Stimulated activated CD4-positive, alpha-beta T cell treated with anti-CD3 and anti-CD28 coated beads, Interleukin-4, amount 100 ng/mL, for 48 hours (primary cell): ENCODE measurements at places on chromosomes 13 and 19.

DNA sequence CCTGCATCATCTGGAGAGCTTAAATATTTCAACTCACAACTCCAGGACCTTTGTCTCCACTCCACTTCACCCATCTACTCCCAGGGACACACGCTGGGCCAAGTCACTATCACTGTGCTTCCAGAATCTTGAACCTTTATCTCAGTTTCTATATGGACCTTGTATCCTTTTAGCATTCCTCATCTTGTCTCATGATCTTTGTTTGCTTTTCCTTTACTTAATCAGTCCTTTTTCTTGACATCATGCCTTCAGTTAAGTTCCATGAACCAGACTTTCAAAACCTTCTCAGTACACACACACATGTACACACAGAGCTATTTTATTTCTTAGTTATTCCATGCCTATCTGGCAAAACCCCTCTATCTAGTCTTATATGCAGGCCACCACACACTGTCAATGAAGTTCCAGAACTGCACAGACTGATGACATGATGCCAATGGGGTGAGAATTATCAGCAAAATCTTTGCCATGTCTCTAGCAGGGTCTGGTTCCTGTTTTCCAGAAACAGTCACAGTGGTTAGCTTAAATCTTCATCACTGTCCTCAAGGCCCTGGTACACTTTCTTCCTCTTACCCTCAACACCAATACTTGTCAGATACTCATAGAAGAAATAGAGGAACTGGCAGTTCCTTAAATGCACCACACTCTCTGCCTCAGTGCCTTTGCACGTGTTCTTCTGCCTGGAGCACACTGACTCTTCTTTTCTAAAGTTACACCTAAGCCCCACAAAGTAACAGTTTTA lies 77.6 kb upstream of the STARD13 start:
- no peak for DNase-seq

DNA sequence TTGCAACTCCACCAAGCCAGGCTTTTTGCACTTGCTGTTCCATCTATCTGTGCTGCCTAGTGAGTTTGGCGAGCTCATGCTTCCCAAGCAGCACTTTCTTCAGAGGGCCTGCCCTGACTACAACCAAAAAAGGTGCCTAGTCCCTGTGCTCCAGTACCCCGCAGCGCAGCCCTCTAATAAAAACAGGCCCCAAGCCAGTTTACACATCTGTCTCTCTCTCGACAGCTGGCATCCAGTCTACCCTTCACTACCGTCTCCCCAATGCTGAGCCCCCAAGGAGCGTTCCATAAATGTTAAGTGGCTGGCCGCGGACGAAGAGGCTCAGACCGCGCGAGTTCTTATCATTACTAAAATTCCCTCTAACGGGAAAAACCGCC lies 512 bp downstream of the MED4 start:
- no peak for DNase-seq

DNA sequence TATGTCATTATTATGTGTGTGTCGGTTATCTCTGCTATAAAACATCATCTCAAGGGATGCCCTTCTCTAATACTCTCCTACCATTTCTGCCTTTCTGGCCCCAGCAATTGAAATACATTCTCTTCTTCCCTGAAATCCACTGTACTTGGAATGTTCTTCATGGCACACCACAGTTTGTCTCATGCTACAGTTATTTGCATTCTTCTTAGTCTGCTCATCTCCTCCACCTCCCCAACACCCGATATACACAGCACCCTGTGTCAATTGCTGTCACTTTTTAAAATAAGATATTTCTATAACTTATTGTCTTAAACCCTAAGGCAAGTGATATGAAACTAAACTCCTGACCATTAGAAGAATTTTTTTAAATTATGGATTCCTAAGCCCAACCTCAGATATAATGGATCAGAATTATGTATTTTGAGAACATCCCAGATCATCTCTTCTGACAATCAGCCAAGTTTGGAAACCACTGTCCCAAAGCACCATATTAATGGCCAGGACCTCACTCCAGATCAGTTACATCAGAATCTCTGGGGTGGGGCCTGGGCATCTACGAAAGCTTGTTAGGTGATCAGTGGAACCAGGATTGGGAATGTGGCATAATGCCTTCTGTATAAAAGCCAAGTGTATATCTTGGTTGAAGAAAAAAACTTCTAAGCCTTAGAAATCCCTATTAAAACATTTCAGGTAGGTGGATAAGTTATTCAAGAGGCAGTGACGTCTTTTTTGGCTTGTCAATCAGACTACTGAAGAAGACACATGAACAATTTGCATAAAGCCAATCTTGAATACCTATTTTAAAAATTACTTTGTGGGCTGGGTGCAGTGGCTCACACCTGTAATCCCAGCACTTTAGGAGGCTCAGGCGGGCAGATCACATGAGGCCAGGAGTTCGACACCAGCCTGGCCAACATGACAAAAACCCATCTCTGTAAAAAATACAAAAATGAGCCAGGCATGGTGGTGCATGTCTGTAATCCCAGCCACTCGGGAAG lies 30.0 kb upstream of the KBTBD7 start:
- no peak for DNase-seq

- DNase-seq, result no peak
These were observed 4.8 kb upstream of the ZNF536 start for GRCh38 chr19:30367421-30367820.

GRCh38 chr19:36072081-36072480 lies 17.4 kb downstream of the WDR62 start:
- no peak for DNase-seq

GRCh38 chr19:35305181-35305580 lies 13.2 kb downstream of the MAG start:
- DNase-seq, result no peak

- no peak for DNase-seq
These were observed 22.8 kb upstream of the ITM2B start for GRCh38 chr13:48210178-48210577.

DNA sequence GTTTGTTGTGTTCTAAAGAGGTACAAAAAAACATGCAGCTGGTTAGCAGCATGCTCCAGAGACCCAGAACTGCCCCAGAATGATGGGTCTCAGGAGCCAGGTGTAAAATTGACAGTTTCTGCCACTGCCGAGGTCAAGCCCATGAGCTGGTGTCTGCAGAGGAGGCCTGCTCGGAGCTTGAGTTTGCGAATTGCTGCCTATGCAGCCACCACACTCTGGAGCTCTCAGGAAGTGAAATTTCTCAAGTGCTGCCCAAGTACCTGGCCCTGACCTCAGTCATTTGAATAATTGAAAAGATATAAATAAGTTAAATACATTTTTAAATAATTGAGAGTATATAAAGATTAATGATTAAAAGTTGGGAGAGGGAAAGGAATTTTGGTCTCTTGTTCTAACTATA lies 66.4 kb downstream of the ZAR1L start:
- DNase-seq, result no peak

DNA sequence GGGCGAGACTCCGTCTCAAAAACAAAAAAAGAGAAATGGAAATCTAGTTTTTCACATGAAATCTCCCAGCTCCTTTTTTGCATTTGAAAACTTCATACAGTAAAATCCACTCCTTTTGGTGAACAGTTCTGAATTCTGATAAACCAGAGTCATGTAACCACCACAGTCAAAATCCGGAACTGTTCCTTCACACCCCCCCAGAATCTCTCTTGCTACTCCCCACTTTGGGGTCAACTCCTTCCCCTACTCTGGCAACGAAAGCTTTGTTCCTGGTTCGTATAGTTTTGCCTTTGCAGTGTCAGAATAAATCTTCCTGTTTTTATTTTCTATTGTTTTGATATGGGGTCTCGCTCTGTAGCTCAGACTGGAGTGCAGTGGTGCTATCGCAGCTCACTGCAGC lies 23.7 kb downstream of the RCN3 start:
- no peak for DNase-seq

DNA sequence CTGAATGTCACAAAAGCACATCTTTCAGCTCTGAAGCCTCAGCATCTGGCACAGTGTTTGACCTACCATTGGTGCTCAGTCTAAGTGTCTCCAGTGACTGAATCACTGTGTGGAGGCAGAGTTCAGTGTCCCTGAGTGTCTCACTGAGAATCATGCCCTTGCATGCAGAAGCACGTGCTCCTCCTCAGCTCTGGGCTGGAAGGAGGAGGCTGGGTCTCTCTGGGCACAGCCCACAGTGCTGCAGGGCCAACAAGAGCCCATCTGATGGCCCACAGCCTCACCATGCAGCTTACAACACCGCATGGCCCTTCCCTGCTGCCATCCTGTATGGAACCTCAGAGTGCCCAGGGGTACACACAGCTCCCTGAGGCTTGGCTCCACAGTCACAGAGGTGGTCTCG lies 86.1 kb downstream of the TEX26 start:
- DNase-seq, result no peak

DNA sequence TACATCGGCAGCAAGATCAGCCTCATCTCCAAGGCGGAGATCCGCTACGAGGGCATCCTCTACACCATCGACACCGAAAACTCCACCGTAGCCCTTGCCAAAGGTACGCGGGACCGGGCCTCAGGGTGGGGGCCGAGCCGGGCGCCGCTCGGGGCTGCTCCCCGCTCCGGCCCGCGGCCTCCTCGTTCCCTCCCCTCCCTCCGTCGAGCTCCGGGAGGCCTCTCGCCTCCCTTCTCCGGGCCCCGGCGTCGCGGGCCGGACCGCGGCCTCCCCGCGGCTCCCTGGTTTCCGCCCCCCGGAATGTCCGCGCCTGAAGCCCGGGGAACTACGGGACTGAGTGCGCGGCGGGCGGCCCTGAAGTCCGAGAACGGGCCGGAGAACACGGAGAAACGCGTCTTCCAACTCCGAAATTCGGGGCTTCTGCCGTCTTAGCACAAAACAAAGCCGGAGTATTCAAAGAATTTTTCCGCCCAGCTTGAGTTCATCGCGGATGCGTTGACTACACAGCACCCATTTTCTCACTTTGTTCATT lies 423 bp downstream of the LSM14A start:
- no peak for DNase-seq

GRCh38 chr19:30690525-30690924 lies 318.3 kb downstream of the ZNF536 start:
- no peak for DNase-seq

- DNase-seq, result no peak
These were observed 505 bp downstream of the ZSWIM4 start for GRCh38 chr19:13795595-13796300.

- DNase-seq, result peak; percentile 50
These were observed at the start of gene ZNF792 for GRCh38 chr19:34963573-34964406. Gene ZNF792, minus strand, starts transcription at chr19:34964229. Its CDS starts 567 bp downstream, at chr19:34963662.

DNA sequence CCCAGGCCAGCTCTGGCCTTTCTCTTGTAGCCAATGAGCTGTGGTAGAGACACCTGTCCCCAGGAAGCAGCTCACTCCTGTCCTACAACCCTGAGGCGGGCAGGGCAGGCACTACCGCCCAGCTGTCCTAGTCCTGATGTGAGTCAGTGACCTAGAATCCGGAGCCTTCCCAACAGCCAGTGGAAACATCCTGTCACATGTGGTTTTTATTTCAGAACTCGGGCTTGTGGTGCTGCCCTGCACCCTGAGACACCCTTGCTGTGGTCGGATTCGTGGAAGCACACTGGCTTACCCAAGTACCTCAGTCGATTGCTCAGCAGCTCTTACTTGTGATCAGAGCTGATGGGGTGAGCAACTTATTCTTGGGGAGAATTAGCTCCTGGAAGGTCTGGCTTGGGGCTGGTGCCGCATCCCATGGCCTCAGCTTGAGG lies 83.6 kb upstream of the ARHGEF7 start:
- DNase-seq, result no peak

DNA sequence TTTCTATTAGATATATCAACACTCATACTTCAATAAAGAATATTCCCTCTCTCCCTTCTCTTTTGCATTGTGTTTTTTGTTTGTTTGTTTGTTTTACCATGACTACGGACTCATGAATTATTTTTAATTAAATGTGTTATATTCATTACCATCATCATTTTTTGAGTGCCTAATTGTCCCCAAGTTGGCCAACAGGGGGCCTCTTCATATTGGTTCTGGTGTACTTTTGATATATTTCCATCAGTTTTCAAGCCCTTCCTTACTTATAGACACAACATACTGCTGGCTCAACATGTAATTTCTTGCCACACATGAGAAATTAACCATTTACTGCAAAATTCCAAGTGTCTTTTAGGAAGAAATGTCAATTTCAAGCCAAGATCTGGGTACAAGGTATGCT lies 54.5 kb upstream of the GPC6 start:
- no peak for DNase-seq

DNA sequence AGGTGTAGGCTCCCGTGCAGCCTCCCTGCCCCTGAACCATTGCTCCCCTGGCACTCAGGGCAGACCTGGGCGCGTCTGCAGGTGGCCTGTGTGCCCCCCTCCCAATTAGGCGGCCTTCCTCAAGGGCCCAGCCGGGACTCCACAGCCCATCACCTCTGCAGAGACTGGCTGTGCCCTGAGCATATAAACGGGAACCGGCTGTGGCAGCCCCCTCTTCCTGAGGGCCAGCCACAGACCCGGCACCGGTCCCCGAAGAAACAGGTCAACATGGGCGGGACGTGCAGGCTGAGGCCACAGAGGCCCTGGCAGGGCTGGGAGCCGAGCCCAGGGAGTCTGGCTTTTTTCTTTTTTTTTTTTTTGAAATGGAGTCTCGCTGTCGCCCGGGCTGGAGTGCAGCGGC lies 12.0 kb downstream of the PIAS4 start:
- DNase-seq, result no peak

DNA sequence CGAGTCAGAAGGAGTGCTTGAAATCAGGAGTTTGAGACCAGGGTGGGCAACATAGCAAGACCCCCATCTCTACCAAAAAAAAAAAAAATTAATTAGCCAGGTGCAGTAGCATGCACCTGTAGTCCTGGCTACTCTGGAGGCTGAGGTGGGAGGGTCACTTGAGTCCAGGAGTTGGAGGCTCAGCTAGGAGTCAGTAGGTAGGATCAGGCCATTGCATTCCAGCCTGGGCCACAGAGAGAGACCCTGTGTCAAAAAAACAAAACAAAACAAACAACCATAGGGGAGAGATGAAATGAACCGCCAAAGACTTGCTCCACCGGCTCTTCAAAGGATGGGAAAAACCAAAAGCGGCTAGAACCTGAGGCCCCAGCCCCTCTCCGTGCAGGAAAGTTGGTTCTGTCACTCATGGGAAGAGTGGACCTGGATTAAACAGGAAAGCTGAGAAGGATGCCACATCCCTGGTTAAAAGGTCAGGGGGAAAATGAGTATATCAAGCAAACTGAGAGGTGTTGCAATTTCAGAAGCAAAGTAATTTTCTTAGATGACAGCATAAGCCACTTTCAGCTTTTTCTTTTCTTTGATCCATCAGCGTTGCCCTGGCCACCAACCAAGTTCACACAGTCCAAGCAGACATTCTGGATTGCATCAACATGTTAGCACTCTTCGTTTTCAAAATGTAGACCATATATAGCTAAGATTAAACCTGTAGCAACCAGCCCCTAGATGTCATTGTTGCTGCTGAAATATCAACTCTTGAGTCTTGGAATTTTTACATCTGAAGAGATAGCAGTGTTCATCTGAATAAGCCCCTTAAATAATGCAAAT lies 8.9 kb upstream of the ZNF507 start:
- no peak for DNase-seq

GRCh38 chr13:111962431-111962891 lies 104.5 kb upstream of the SOX1 start:
- DNase-seq, result no peak
